ENCODE measurements at places on chromosomes 11 and 22. TPM values are rescaled to one million over a fixed set of nuclear protein-coding genes. Genes with fewer than 3 reads are reported as not detected.

Gene MYOD1
- not detected for total RNA-seq

Gene OR51B2
- not detected for total RNA-seq

Gene GAB2
- 16.0 TPM for total RNA-seq

Gene RIMBP3B
- total RNA-seq, result not detected

Gene TBX1
- 0.56 TPM for total RNA-seq

Gene GAL
- total RNA-seq, result 0.65 TPM

Gene C2CD2L
- 35.7 TPM for total RNA-seq

Gene PATE2
- 0.34 TPM for total RNA-seq

Gene RAG2
- not detected for total RNA-seq

Gene ZNF215
- total RNA-seq, result 1.8 TPM

- DNase-seq, result no peak
Measured at GRCh38 chr11:68862421-68862820, 20.7 kb upstream of the CPT1A start.

DNA sequence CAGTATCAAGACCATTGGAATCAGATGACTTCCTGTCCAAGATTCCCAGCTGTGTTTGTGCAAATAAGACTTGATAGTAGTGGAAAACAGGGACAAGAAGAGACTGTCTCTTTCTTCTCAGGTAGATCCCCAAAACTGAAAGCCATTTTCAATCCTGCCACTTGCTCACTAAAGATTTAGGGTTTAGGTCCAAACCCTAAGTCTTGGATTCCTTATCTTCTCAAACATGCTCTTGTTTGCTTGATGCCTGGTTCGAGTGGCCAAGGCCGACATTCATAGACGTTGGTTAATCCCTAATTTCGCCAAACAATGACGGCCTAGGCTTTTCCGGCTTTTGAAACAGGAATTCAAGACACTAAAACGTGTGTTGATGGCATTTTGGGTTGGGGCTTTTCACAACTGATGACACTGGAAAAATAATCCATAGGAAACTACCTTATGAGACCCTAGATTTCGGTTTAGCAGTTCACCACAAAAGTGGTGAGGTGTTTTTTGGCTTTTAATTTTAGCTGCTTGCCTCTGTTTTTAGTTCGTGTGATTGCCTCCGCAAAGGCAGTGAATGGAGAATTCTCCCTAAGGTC, 1.0 kb upstream of the GTPBP1 start:
- no peak for DNase-seq

- DNase-seq, result no peak
Measured at GRCh38 chr22:45226503-45227186, 14.0 kb downstream of the KIAA0930 start.

GRCh38 chr11:7694235-7694634, 12.0 kb downstream of the OVCH2 start:
- DNase-seq, result no peak

GRCh38 chr11:107783121-107783520, 71.3 kb upstream of the SLN start:
- DNase-seq, result no peak

- no peak for DNase-seq
Measured at GRCh38 chr22:32448980-32449379, 15.3 kb downstream of the BPIFC start.

DNA sequence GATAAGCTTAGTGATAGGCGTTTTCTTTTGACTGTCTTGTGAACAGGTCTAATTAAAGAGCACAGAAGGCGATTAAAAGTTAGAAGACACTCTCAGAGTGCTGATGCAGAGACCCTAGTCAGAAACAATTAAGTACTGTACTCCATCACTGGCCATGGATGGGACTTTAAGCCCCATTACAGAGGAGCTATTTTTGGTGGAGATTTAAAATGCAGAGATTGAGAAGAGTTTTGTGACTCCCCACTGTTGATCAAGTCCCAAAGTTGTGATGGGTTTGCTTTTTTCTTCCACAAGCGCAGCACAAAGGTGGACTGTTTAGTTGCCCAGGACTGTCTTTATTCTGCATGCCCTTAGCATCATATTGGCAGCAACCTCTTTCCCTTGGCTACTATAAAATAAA, 978 bp downstream of the LUZP2 start:
- no peak for DNase-seq

DNA sequence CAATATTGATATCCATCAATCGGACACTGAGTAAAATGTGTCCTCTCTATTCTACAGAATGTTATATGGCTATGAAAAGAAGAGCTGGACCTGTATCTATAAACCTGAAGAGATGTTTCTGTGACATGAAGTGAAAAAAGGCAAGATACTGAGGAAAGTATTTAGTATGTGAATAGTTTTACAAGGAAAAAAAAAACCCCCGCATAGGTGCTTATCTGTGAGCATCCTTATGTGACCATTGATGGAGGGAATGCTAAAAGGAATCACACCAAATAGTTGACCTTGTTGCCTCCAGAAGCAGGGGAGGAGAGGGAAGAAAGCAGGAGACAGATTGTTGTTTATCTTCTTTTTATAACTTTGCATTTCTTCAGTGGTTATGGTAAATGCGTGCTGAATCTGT, 661 bp upstream of the PRG2 start:
- no peak for DNase-seq

DNA sequence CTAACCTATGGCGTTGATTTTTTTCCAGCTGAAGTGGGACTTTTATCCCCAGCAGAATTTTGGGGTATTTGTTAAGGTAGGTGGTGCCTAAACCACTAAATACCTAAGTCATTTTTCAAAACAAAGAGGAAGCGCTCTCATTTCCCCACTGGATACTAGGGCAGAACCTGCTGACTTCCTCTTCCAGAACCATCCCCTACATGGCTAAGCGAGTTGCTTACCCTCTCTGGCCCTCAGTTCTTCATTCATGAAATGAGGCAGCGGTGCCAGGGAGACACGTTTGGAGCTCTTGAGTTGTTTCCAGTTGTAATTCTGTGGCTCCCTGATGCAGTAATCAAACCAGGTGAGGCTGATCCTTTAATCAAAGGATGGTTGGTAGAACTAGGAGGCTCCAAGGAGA, 10.0 kb upstream of the MTMR3 start:
- no peak for DNase-seq

DNA sequence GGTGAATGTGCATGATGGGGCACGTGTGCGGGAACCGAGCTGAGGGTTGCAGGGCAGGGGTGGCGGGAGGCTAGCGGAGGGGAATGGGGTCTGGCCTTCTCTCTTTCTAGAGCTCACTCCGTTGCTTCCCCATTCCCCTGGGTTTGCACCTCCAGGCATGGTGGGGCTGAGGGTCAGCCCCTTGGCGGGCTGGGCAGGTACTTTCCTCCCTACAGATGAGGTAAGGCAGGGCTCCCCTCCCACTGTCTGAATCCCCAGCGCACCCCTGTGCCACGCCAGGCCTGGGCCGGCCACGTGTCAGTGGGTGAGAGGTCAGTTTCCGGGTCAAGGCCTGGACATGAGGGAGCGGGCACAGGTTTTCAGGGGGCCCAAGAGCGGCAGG, 8.9 kb downstream of the SUSD2 start:
- DNase-seq, result no peak

- DNase-seq, result no peak
Measured at GRCh38 chr22:43442386-43443151, 30.8 kb downstream of the MPPED1 start.

DNA sequence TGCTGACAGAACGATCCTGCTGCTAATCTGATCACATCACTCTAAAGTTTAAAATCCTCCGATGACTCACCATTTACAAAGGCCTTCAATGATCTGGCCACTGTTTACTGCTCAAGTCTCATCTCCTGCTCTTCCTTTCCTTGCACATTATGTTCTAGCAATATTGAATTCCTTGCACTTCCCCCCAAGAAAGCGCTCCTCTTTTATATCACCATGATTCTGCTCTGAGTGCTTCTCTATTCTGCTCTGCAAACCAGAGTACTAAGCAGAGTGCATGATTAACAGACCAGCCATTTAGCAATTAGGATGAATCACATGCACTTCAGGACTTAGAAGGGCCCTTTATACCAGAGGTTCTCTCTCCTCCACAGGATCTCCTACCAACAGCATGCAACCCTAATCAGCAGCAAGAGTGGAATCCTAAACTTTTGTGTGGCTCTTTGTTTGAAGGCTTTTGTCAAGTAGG, 1122.8 kb upstream of the CCDC90B start:
- DNase-seq, result no peak

- no peak for DNase-seq
Measured at GRCh38 chr11:78039391-78039918, 16.4 kb upstream of the KCTD14 start.

- no peak for DNase-seq
Measured at GRCh38 chr11:83475760-83476159, 189.6 kb upstream of the CCDC90B start.

DNA sequence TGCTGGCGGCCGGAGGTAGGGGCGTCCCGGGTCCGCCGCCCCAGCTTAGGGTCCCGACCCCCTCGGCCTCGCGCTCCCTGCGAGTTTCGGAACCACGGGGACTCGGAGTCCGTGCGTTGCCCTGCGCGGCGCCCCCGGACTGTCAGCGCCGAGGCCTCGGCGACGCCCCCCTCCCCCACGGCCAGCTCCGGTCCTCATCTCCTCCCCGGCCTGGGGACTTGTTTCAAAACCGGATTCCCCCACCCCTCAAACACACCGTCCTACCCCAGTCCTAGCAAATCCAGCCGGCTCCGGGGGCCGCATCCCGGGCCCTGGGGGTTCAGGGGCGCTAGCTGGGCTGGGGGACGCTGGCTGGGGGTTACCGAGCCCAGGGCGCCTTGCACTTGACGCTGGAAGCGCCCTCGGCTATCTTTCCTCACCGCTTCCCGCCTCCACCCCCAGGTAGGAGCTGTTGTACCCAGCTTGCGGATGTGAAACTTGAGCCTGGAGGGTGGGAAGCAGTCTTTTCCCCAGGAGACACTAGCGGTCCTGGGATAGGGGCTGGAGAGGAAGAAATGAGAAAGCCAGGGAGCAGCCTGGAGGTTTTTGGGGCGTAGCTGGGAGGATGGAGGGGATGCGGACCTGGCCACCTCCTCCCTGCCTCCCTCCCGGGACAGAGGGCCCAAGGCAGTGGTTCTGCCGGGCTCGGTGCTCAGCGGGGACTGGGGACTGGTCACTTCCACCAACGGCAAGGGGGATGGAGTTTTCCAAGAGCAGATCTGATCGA, 550 bp downstream of the FBLN1 start:
- DNase-seq, result no peak

DNA sequence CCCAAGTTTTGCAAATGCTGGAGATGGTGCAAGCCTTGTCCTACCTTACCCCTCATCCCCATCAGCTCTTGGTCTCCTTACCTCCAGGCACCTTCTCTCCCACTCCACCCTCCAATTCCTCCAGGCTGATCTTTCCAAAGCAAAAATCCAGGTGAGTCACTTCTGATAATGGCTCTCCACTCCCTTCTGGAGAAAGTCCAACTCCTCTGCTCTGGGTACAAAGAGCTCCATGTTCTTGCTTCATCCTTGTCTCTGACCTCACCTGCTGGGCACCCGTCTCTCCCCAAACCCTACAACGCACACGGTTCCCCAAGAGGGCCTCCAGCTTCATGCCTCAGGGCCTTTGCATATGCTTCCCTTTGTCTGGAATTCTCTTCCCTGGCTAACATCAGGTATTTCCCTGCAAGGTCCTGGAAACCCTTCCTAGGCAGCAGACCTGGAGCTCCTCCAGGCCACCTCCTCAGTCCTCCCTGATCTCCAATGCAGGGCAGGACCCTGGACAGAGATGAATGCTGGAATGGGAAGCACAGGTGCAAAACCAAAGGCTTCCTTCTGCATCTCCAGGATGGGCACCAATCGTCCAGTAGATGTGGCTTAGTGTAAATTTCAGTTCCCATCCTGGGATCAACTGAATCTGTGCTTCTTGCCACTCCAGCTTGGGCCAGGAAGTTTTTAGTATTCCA, 22.7 kb downstream of the IFT27 start:
- DNase-seq, result no peak

GRCh38 chr22:22787786-22788459, 99.7 kb upstream of the IGLL5 start:
- DNase-seq, result peak; percentile 55

DNA sequence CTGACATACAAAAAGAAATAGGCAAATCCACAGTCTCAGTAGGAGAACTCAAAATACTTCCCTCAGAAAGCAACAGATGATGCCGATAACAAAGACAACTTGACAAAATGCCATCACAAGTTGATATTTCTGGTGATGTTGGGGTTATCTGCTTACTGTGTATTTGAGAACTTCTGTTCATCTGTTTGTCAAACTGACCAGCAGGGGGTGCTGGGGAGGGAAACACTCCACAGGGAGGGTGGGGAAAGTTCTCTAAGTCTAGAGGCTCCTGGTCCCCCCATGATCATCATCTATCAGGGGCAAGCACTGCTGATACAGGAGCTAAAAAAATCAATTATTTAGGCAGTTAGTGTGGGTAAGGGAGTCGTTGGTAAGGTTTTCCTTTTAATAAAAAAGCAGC, 19.2 kb downstream of the GLYATL1 start:
- DNase-seq, result no peak

DNA sequence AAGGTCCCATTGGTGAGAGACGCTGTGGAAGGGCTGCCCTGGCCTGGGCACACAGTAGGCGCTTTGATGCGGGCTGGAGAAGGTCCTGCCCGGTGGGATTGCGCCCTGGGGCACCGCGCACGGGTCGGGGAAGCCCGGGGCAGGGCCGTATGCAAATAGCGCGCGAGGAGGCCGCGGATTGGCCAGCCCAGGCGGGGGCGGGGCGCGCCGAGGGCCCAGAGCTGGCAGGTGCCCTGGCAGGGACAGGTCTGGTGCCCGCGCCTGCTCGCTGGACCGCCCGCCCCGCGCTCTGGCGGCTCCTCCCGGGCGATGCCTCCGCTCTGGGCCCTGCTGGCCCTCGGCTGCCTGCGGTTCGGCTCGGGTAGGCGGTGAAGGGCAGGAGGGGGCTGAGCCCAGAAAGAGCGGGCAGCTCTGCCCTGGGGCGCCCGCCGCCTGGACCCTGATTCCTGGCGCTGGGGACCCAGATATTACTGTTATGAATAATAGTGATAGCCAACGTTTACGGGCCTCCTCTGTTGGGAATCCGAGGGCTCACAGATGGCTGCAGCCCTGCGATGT, at the start of gene UPK3A:
Gene UPK3A (plus strand): TSS at position 245 of the 558 bp plus-strand sequence. CDS start 65 bp downstream, at position 310.
- peak; percentile 51 for DNase-seq

DNA sequence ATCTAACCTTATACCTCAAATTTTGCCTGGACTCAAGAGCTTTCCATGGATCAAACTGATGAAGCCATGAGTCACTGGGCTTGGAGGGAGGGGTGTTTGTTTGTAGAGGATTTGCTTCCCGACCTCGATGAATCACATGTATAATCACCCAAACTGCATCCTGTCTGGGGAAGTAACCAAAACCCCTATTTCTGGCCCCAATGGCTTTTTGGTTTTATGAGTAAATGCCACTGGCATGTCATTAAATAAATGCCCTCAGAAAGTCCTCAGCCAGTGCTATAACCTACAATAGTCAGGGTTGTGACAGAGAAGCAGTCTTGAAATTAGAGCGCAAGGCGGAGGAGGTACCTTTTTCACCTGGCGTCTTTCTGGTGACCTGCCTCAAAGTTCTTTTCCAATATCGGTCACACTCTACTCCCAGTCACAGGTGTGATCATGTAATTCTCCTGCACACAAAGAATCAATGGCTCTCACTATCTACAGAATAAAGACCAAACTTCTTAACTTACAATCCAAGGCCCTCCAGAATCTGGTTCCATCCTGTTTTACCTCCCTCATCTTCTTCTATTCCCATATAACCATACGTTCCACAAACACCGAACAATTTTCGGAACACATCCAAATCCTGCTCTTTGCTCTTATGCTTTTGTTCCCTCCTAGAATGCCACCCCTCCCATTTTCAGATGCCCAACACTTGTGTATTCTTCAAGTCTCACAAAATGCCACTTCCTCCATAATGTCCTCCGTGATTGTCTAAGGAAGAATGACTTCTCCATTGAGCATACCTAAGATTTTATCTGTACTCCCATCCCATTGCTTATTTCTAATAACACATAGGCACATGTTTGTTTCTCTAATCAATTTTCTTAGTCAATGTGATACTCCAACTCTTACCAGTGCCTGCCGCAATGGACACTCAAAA, 81.3 kb upstream of the BLID start:
- DNase-seq, result no peak
